Dermis blood vessel endothelial cell (primary cell): ENCODE measurements at places on chromosomes 12 and 14. TPM values are rescaled to one million over a fixed set of nuclear protein-coding genes. Genes with fewer than 3 reads are reported as not detected.

Gene KRT72
- total RNA-seq = not detected in 2 replicates

GRCh38 chr12:228846-229200, 14.9 kb upstream of the SLC6A12 start:
- DNase-seq = no peak

Gene C12orf50
- total RNA-seq = not detected in 2 replicates

DNA sequence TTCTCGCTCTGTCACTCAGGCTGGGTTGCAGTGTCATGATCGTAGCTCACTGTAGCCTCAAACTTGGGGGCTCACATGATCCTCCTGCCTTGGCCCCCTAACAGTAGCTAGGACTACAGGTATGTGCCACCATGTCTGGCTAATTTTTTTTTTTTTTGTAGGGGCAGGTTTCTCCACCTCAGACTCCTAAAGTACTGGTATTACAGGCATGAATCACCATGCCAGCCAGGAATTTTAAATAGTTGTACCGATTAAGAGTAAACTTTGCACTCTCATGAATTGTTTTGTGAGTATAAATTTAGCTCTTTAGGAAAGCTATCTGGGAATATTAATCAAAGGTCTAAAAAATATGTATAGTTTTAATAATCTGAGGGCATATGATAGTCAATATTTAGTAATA, 25.5 kb downstream of the YEATS4 start:
- DNase-seq = no peak

Gene HSPB8
- 3.4 and 5.1 TPM in 2 replicates for total RNA-seq

Gene SLIRP
- total RNA-seq = 127 and 179 TPM in 2 replicates

DNA sequence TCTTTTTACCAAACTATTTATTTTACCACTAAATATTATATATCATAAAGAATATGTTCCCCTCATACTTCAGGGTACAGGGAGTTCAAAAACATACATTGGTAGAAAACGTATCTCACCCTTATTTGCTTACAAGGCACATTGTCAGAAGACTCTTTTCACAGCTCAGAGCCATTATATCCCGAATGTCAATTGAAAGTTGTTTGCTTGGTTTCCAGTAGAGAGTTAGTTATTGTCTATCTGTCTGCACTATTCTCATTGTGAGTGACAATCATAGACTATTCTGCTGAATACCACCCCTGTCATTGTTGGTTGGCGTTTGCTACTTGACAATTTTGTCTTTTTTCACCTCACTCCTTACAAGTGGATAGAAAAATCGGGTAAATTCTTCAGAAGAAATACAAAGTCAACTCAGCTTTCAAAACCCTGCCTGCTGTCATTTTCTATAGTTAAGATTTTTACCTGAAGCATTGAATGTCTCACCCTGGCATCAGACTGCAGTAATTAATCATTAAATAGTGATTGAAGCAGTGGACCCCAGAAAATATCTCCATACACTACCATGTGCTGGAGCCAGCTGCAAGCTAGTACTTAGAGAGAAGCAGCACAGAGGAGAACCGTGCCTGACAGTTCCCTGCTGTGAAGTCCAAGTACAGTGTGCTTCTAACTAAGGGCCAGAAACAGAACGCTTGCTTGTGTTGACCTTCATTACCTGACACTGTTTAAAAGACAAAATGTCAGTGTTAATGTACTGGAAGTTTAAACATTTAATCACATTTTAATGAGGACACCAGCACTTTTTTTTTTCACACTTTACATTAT, 510.6 kb downstream of the RERGL start:
- DNase-seq = no peak

DNA sequence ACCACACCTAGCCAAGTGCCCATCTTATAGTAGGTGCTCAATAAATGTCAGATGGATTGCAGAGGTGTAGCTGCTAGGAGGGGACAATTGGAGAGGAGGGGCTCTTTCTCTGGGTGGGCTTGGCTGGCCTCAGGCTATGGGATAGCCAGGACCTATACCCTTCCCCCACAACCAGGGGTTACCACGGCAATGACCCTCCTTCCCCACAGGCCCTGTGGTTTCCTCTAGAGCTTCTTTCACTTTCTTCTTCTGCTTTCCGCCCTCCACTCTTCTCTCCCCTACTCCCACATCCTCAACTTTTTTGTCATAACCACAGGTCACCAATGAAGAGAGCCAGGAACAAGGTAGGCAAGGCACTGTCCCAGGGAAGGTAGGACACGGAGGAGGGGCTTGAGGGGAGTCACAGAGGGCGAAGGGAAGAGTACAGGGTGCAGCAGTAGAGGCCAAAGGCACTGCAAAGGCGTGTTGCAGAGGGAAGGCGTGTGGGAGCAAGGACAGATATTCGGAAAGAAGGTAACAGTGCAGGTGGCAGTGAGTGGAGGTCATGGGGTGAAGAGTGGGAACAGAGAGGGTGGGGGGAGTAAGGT, 1.9 kb upstream of the ITGB7 start:
- DNase-seq = no peak

Gene HVCN1
- total RNA-seq = 5.0 and 6.1 TPM in 2 replicates

GRCh38 chr14:75702616-75703261, 41.7 kb downstream of the TTLL5 start:
- DNase-seq = no peak

- DNase-seq = no peak
These were observed 690.9 kb upstream of the FBXO33 start for GRCh38 chr14:40122968-40123648.

DNA sequence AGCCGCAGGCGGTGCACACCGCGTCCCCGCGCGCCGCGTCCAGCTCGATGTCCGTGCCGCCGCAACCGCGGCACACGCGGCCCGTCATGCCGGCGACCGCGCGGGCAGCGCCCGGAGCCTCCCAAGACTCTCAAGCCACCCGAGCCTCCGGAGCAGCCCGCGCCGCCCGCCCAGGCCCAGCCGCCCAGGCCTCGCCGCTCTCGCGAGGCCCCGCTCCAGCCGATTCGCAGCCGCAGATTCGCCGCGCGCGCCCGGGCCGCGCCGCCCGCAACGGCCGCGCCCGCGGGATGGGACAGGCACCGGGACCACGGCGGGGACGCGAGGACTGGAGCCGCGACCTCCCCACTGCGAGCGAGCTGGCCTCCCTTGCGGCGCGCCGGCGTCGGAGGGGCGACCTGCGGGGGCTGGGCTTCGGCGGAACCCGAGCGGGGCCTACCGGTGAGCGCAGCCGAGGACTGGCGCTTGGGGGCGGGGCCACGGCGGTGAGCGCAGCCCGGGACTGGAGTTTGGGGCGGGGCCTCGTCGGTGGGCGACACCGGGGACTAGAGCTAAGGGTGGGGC, at the start of gene BRF1:
Gene BRF1, minus strand, starts transcription at position 460 of the 561 bp plus-strand sequence. Its CDS starts 372 bp downstream, at position 88.
- peak; percentile 95 for DNase-seq
